ENCODE measurements at places on chromosomes 12 and 14.

DNA sequence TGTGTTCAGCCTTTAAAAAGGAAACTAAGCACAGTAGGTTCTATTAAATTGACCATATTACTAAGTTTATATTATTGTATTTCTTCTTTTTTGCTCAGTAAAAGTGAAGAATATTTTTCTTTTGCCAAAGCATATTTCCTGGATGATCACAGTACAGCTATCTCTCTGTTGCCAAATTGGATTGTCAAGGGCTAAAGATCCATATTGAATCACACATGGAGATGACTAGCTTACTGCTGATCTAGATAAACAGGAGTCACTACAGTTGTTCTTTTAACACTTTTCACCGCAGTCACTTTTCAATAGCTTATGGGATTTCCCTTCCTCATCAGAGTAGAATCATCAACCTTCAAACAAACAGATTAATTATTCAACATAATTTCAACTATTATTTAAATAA is 78.6 kb downstream of the LRRC9 start:
- no peak for DNase-seq

DNA sequence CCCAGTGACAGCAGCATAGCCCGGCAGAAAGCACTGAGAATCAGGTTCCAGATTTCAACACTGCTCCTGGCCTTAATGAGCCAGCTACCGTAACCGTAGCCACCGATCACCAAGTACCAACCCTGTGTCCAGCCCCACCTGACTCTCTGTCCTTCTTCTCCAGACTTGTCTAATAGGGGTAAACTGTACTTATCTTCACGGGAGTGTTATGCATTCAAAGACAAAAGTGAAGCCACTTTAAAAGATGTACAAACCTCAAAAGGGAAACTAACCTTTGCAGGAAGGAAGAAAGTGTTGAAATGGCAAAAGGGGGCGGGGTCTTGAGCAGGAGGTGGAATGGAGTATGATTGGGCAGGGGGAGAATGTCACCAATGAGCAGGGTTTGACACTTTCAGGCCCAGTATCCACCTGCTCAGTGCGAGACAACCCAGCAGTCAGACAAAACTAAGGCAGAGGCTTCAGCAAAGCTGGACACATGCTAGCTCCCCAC is 226.1 kb downstream of the CHST11 start:
- peak; percentile 75 for DNase-seq

- DNase-seq = no peak
Measured at GRCh38 chr12:5578775-5579174, 146.9 kb downstream of the NTF3 start.

- DNase-seq = no peak
Measured at GRCh38 chr14:65993996-65994395, 492.2 kb upstream of the CCDC196 start.

GRCh38 chr12:129927316-129927900 is 23.6 kb upstream of the TMEM132D start:
- DNase-seq = no peak

DNA sequence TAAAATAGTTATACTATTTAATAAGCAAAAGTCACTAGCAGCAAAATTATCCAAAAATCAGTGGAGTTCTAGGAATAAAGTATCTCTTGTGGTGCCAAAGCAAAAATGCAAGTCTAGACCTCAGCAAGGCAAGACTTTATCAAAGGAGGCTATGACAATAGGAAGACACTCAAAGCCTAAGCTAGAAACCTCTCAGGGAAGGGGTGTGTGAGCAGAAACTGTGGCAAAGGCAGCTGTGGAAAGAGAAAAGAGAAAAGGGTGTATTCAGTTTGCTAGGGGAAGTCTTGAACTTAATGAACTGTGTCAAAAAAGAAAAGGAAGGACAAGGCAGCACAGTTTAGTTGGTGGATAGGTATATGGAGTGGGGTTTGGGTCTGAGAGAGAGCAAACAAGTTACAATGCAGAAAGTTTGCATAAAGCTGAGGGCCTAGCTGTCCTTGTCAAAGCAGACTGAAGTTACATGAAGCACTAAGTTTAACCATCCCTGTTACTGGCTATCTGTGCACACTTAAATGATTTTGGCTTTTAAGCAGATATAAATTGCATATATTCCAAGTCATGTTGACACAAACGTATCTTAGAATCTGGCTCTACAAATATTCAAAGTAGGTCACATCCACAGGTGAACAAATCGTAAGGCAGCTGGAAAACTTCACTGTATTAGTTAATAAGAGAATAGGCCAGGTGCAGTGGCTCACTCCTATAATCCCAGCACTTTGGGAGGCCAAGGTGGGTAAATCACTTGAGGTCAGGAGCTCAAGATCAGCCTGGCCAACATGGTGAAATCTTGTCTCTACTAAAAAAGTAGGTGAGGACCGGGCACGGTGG is 31.0 kb upstream of the AMN1 start:
- DNase-seq = no peak

DNA sequence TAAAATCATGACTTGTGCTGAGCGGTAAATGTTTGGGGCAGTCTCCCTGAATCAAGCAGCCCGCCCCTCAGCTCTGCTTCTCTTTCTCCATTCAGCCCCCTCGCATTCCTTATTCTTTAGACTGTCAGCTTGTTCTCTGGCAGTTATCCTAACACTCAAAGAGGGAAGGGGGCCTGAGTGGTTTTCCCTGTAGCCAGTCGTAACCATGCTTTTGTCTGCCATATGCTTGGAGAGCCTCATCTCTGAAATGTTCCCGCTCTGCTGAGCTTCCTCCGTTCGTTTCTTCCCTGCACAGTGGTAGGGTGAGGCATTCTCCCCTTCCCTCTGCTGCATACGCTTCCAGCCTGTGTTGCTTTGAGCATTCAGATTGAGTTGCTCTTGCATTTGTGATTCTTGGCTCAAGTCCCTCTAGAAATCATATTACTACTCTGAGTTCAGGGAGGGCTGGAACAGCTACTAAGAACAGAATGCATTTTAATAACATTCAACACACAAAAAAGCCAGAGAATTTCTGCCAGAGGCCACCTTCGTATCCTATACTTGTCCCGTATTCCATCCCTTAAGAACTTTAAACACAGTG is 119.7 kb downstream of the FBXL14 start:
- no peak for DNase-seq

DNA sequence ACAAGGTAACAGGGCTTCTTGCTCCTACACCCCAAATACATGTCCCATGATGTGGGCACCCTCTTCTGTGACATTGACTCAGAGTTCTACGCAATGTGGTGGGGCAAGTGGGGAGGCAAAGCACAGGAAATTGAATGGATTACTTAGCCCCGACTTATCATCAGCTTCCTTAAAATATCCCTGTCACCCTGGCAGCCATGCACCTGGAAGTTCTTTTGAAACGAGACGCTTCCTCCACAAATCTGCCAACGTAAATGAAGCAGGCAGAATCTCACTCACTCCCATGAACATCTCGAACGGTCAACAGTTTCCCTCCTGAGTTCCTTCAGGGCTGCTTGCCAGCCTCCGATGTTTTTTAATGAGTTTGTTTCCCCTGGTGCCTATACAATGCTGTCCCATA is 33.5 kb downstream of the RNFT2 start:
- no peak for DNase-seq

DNA sequence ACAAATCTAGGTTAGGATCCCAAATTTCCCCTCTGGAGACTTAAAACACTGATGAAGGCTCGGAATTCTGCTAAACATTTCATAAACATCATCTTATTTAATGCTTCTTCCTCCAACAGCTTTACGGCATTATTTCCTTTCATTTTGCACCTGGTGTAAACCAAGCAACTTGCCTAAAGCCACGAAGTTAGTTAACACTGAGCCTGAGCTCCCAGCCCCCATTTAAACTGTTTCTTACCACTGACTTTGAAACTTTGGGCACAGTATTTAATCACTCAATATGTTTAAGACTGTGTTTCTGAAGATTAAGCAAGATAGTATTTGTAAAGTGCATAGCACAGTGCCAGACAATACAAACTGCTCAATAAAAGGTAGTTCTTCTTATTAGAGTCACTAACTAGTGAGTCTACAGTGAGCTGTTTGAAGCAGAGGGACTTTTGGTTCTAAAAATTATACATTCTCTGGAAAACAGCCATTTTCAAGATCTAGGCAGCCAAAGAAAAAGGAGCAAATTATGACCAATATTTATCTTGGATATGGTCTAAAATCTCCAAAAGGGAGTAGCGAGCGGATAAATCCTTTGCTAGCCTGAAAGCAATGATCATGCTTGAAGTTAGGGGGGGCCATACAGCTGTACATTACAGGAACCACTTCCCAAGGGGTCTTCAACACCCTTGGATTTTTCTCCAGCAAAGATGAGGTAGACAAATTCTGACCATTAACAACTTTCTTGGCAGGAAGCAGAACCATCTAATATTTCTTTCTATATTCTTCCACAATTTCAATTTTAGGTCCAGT is 4.0 kb downstream of the EGLN3 start:
- no peak for DNase-seq

- DNase-seq = no peak
Measured at GRCh38 chr12:96514328-96514727, 25.0 kb downstream of the CFAP54 start.

GRCh38 chr12:72288911-72289310 is 16.7 kb downstream of the TRHDE start:
- no peak for DNase-seq

DNA sequence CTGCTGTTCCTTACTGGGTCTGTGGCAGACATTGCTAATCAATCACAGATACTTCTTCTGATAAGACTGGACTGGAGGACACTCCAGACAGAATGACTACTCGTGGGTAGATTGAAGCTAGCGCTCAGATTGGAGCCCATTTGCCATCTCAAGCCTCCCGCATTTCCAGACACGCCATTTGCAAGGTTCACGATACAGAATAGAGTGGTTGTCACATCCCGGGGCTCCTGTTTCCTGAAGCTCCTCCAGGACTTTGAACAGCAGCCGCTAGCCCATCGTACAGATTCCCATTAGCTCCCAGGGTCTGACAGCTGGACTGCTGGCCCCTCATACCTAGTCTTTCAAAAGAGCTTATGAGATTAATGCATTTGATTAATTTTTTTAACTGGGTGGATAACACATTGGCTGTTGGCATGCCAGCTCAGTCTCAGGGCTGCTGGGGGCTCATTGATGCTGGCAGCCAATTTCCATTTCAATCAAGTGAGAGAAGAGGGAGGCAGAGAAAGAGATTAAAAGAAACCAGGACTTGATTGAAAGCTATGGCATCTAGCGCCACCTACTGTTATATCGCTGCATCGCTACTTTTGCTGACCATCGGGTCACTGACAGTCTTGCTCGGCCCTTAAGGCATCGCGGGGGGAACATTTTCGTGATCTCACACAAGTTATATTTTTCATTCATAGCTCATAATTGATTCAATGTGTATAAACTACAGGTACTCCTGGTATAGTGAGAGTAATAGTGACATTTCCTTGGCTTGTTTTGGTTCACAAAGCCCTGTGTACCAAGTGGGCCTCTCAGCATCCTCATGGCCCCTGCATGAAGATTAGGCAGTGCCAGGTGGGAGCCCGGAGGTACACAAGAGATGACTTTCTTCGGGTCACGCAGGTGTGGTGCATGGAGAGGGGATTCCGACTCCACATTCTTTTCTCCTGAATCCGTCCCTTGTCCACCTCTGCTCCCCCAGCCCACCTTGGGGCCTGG is 78.6 kb downstream of the CCDC60 start:
- DNase-seq = peak; percentile 13

DNA sequence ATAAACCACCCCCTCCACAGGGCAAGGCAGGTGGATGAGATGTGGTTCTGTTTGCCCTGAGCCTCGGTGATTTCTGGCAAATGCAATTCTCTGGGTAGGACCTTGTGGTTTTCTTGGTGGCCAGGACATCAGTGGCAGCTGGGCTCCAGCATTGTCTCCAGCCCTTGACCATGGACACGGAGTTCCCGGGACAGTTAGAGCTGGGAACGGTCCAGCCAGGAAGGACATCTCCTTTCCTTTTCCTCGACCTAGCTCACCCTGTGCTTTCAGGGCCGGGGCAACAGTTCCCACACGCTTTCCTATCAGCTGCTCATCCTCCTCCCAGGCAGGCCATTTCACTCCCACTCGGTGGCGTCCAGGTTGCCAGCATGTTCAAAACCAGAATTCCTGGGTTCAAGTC is 9.2 kb downstream of the SERPINA4 start:
- DNase-seq = no peak

- no peak for DNase-seq
Measured at GRCh38 chr14:103028161-103028767, 29.1 kb downstream of the CDC42BPB start.

DNA sequence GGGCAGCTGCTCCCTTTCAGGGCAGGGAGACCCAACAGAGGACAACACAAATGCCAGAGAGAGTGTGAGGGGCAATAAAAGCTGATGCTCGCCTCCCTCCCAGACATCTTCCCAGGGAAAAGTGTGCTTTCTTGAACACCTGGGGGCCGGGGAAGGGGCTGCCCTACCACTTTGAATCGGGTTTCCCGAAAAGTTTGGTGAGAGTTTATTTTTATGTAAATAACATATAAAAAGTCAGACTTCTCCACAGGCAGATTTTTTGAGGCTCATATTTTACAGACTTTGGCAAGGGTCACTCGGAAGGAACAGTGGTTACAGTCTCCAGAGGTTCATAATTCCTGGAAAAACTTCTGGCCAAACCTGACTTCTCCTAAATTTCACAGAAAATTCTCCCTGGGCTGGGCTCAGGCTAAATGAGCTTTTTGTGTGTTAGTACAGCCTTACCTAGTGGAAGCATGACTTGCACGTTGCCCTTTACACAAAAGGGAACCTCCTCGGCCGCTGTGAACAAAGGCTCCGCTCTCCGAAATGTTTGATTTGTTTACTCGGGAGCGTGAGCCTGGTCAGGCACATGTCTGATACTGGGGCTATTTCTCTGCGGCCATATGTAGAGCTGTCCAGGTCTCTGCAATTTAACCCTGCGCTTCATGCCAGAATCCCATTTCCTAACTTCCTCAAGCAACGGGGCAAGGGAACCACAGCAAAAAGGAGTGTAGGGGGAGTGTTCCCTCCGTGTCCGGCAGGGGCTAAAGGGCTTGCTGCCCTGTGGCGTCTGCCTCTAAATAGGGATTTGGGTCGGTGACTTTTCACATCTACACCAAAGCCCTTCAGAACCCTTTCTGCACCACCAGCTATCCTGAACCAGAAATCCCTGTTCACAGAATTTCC is 3.4 kb downstream of the RTL1 start:
- no peak for DNase-seq

GRCh38 chr12:67358781-67359338 is 89.7 kb downstream of the CAND1 start:
- DNase-seq = no peak

GRCh38 chr12:80763874-80764273 is 47.2 kb downstream of the MYF5 start:
- DNase-seq = no peak

DNA sequence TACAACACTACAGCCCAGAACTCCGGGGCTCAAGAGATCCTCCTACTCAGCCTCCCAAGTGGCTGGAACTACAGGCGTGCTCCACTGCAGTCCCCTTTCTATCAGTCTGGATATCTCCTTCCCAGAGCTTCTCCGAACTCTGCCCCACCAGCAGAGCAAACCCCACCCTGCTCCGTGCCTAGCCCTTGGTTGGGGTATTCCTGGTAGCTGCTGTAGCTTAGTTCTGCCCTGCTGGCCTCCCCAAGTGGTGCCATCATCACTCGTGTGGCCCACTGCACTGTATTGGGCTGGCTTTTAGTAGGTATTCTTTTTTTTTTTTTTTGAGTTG is 9.5 kb downstream of the HSP90AA1 start:
- no peak for DNase-seq

GRCh38 chr14:105636935-105637334 is 110.6 kb downstream of the TMEM121 start:
- DNase-seq = no peak
